ENCODE measurements at places on chromosomes 13 and 19. TPM values are rescaled to one million over a fixed set of nuclear protein-coding genes. Genes with fewer than 3 reads are reported as not detected.
A peak's percentile ranks its signal among the peaks of the same experiment; 100 is the strongest.

DNA sequence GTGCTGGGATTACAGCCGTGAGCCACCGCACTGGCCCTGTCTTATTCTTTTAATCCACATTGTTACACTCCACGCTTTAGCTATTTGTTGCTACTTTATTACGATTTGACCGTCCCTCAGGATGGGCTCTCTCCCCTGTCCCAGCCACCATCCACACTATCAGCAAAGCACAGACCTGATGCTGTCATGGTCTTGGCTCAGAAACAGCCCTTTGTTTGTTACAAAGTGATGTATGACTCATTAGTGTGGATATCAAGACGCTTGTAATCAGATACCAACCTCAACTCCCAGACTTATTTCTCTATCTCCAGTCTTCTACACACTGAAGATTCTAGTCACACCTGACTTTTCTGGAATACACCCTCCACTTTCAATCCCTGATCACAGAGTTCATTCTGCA lies 84.6 kb upstream of the FREM2 start:
- DNase-seq = no peak

DNA sequence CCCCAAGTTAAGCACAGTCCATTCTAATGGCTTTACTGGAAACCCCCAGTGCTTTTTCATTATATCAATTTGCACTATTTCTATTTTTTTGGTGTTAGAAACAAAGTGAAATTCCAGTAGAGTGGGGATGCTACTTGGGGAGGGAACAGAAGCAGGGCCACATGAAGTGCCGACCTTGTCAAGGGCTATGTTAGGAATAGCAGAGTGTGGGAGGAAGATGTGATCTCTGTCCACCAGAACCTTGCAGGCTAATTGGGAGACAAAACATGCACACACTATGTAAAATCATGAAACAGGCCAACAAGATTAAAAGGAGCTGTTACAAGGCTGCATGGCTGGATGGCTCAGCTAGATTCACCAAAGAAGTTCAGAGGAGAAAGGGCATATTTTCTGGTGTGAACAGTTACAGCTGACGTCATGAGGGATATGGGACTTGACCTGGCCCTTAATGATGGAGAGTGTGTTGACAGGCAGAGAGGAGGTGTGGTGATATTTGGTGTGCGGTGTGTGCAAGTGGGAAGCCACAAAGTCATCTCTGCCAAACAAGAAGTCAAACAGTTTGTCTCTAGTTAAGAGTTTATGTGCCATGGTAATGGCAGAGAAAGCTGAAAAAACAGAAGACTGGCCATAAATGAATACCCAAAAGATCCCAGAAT lies 318.4 kb upstream of the MAB21L1 start:
- DNase-seq = no peak

GRCh38 chr19:48152551-48152950 lies 17.6 kb downstream of the LIG1 start:
- DNase-seq = peak; percentile 87

DNA sequence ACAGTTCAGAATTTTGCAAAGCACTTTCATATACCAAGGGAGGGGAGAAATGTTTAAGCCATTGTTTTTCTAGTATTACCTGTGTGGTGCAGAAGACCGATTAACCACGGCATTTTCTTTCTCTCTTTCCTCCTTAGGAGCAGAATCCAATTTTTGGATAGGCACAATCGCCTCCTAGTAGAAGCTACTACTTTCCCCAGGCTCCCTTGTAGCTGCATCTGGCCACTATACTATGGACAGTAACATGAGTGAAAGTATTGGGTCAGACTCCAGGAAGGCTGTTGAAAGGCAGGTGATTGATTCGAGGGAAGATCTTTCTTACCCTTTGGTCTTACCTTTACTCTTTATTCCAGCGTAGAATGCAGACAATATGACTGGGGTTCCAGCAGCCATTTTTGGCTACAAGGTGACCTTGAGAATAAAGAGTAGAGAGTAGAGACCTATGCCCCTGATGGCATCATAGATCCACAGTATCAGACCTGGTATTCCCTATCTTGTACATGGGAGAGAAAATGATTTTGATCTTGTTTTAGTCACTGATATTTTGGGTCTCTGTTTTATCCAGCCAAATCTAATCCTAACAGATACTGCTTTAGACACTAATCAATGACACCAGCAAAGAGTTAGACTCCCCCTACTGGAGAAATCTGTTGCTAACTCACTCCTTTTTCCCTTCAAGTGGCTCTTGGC lies 77.0 kb downstream of the LRRC63 start:
- peak; percentile 68 for DNase-seq

KCNJ14 gene
- 2.7 TPM for total RNA-seq
